Hematopoietic multipotent progenitor cell (in vitro differentiated cells): ENCODE measurements at places on chromosomes 7 and 10.

DNA sequence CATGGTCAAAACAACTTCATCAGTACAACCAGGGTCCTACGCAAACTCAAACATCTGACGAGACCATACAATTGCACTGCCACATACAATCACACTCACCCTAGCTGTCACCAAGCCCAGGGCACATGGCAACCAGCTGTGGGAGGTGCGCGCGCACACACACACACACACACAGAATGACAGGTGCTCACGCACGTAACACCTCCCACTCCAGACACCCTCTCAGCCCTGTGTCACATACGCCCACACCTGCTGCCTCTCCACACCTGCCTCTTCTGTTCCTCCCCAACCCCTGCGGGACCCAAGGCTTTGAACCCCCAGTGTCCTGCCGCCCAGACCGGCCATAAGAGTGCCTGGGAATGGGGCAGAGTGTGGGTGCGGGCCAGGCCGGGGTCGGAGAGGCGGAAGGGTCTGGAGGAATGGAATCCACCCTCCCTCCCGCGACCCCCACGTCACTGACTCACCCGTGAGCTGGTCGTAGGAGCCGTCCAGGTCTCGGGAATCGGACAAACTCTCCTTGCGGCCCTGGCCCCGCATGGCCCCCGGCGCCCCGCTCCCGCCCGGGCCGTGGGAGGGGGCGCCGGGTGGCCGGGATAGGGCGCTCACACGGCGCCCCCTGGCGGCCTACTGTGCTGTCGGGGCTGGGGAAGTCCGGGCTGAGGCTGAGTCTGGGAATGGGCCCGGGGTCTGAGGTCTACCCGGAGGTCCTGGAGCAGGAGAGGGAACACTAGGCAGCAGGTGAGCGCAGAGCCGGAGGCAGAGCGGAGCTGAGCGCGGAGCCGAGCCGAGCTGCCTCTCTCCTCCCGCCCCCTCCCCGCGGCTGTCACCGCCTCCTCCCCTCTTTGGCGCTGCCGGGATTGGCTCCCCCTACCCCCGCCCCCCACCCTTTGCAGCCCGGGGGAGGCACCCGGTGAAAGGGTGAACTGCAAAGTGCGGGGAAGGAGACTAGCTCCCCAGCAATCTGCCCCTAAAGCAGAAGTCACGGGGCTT is at the start of gene KCNIP2:
Gene KCNIP2 (minus strand): TSS at position 769 of the 990 bp plus-strand sequence. CDS start 232 bp downstream, at position 537.
- peak; percentile 72 for DNase-seq

- no peak for DNase-seq
Measured at GRCh38 chr7:38189231-38189938, 11.3 kb downstream of the STARD3NL start.

DNA sequence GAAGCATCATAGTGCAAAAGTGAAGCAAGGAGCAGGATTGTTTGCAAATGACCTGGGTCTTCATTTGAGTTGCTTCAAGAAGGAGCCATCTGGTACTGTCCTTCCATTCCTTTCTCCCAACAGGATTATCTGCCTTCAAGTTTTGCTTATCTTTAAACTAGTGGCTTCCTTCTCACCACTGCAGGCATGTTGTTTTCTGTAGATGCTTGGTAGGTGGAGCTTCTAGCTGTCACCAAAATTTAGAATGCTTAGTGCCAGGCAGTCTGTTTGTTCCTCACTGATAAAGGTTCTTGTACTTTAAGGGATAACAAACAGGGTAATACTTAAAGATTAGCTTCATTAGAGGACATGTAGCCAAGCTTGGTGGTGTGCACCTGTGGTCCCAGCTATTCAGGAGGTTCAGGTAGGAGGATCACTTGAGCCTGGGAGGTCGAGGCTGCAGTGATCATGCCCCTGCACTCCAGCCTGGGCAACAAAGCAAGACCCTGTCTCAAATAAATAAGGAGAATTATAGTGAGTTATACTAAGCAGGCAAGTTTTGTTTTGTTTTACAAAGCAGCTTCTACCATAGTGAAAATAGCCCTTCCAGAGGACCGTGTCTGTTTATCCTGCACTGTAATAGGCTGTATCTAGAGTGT is 5.7 kb downstream of the ARL5B start:
- DNase-seq, result no peak

DNA sequence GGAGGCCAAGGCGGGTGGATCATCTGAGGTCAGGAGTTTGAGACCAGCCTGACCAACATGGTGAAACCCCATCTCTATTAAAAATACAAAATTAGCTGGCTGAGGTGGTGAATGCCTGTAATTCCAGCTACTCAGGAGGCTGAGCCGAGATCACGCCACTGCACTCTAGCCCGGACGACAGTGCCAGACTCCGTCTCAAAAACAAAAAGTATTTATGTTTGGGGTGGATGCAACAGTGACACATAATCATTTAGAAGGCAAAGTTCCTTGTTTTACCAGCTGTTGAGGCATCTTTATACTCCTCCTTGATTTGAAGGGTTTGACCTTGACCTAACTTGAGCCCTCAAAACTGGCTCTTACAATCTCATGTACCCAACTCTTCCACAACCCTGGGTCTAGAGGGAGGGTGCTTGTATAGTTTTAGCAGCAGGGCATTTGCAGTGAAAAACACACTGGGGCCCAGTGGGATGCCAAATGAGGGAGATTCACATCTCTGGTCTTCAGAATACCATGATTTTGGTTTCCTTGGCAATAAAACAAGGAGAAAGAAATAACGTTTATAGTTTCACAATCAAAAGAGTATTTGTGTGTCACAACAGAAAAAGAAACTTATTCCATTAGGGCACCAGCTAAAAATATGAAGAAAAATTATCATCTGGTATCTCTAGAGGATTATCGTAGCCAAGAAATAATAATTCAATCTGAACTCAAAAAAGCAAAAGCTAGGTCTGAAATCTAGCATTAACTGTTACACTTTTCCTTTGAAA is 14.2 kb upstream of the TMEM254 start:
- DNase-seq, result no peak

- DNase-seq, result no peak
Measured at GRCh38 chr10:14383266-14383665, 52.5 kb upstream of the FRMD4A start.

- DNase-seq, result no peak
Measured at GRCh38 chr7:104973909-104974415, 40.0 kb upstream of the KMT2E start.

GRCh38 chr10:12782537-12782936 is 219.0 kb downstream of the CCDC3 start:
- DNase-seq, result no peak

DNA sequence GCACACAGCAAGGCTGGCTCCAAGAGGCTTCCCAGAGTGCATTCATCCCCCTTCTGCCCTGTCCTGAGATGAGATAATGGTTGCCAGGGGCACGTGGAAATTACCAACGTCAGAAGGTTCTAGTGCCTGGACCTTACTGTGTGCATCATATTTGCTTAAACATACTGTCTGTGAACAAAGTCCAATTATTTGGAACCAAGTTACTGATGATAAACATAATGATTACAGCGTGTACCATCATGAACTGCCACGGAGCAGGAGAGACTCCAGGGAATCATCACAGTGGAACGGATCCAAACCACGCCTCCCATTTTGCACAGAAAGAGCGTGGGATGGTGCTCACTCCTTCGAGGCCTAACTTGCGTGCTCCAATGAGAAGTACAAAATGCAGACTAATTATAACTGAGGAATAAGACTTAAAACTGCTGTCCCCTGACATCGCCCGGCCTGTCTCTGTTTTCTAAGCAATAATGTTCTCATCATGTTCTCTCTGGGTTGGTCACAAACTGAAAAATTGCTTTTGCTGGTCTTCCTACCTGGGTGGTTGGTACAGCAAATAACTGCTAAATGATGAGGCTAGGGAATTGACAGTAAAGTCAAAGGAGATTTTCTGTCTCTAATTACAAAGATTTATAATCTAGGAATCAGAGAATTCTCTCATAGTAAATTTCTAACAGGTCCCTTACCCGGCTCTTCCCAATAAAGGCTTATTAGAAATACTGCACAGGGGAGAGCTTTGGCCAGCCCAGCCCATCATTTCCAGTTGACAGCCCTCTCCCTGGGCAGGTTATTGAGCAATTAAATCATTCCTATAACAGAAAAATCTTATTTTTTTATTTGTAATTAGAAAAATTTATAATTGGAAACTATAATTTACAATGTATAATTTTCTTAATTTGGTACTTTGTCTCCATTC is 182.2 kb downstream of the CAMK1D start:
- DNase-seq, result no peak

DNA sequence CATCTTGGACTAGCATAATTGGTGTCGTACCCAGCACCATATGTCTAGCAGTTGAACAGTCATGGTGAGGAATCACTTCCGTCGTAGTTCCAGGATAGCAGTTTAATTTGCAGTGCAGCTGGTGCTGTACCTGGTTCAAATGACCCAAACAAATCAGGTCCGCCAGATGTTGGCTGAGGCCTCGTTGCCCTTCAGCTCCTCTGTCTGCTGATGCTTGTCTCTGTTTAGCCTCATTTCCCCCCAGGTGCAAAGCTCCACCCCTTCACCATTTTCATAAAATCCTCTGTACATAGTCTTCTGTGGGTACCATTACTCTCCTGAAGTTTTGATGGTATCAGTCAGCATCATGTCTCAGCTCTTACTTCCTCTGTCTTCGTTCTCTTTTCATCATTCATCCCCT is 35.1 kb downstream of the UMAD1 start:
- DNase-seq, result no peak

DNA sequence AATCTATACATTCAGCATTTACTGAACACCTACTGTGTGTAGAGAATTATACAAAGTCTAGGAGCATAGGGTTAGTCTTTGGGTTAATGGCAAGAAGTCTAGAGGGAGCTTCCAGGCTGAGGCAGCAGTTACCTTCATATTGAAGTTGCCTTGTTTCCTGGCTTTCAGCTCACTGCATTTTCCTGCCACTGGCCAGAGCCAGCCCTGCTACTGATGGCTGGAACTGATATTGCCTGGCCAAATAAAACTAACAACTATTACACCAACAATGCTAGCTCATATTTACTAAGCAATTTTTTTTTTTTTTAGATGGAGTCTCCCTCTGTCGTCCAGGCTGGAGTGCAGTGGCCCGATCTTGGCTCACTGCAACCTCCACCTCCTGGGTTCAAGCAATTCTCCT is 165.7 kb upstream of the ITGB1 start:
- DNase-seq, result no peak

- no peak for DNase-seq
Measured at GRCh38 chr10:123356799-123357198, 202.6 kb downstream of the BUB3 start.

DNA sequence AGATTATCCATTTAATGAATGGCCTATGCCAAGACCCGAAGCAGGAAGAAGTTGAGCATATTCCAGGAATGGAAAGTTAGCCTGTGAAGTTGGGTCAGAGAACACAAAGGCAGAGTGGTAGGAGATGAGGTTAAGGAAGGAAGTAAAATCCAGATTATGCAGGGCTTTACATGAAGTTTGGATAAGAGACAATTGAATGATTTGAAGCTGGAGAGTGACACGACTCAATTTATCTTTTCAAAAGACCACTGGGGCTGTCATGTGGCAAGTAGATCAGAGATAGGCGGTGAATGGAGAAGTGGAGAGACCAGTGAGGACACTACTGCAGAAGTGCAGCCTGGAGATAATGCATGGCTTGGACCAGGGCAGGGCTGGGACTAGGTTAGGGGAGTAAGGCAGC is 7.2 kb upstream of the CNOT4 start:
- DNase-seq, result no peak

GRCh38 chr10:15464381-15464780 is 93.3 kb upstream of the FAM171A1 start:
- no peak for DNase-seq

DNA sequence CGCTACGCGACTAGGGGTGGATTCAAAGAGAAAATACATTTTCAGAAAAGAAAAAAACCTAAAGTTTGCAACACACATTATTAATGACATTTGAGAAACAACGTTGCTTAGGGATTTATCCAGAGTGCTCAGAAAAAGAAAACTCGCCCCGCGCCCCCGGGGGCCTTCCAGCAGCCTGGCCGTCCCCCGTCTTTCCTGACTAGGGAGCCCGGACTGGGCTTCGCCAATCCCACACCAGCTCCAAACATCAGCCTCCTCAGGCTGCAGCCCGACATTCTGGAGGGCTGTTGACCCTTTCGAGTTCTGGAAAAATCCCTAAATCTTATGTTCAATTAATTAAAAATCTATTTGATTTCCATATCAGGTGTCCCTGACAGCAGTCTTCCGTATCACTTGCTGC is 48.6 kb downstream of the CLEC2L start:
- DNase-seq, result no peak

GRCh38 chr7:148607151-148607661 is 16.6 kb downstream of the C7orf33 start:
- no peak for DNase-seq

DNA sequence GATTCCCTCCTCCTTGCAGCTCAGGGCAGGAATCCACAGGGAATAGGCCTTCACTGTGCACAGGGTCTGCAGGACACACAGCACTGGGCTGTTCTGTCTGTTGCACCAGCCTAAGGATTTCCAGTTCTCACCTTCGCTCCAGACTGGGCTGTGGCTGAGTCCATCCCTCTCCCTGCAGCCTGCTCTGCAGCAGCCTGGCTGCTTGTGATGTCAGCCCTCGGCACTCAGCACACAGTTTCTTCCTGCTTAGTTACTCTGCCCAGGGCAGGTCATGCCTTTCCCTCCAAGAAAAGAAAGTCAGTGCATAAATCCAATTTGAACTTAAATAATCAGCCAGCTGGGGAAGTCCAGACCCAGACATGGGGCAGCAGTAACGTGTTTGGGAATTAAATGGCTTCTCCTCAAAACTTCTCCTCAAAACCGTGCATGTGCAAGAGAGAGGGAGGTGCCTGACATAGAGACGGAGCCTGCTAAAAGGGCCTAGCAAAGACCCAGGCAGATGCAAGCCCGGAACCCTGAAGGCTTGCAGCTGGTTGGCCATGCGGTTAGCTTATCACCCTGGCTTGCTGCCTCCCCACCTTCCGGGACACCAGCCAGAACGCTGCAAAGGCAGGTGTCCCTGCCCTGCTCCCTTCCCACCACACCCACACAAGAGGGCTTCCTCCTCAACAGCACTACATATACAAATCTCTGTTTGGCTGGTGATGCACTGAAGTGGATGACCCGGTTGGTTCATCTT is 10.9 kb upstream of the GDF2 start:
- peak; percentile 57 for DNase-seq

GRCh38 chr7:29432721-29433120 is 130.9 kb upstream of the PRR15 start:
- no peak for DNase-seq

GRCh38 chr10:6165221-6165725 is 37.5 kb upstream of the PFKFB3 start:
- DNase-seq, result no peak

DNA sequence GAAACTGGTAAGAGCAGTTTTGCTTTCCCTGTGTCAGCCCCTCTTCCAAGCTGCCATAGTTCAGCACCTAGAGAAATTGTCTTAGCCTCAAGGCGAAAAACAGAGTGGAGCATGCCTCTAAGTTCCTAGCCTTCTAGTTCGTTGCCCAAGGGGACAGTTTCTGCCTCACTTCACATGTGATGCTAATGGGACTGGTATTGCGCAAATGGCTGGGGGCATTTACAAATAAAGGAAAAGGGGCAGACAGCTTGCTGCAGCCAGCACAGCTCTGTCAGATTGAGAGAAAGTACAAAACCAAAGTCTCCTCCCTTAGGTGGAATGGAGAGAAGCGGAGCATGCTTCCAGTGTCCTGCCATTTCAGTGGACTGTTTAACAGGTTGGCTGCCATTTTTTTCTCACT is 567.7 kb downstream of the ETV1 start:
- no peak for DNase-seq

GRCh38 chr10:61793760-61794703 is 107.5 kb upstream of the ARID5B start:
- DNase-seq, result no peak

GRCh38 chr10:7756360-7756992 is 31.3 kb downstream of the KIN start:
- no peak for DNase-seq

GRCh38 chr10:117462816-117463544 is 79.6 kb upstream of the EMX2 start:
- no peak for DNase-seq

- no peak for DNase-seq
Measured at GRCh38 chr10:77160679-77161078, 476.9 kb downstream of the KCNMA1 start.
